T-helper 9 cell (primary cell): ENCODE measurements at places on chromosomes 3 and 15.

DNA sequence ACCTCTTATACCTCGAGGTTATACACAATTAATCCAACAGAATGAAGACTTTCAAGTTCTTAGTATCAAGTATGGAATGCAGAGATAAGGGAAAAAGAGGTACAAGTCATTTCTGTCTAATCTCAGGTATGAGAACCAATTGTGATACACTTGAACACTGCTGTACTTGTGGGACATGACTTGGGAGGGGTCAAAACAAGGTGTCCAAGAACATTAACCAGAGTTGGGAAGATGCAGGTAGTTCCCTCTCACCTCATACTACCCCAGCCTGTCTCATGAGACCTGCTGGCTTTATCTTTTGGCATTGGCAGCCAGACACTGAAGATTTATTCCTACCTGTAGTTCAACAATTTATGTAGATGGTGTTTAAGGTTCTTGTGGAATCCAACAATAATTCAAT lies 209.7 kb downstream of the NR1D2 start:
- DNase-seq: no peak

- no peak for DNase-seq
Observed at GRCh38 chr3:183306798-183307671, 54.0 kb downstream of the B3GNT5 start.

- no peak for DNase-seq
Observed at GRCh38 chr3:127162947-127163645, 29.8 kb upstream of the PRR23E start.

DNA sequence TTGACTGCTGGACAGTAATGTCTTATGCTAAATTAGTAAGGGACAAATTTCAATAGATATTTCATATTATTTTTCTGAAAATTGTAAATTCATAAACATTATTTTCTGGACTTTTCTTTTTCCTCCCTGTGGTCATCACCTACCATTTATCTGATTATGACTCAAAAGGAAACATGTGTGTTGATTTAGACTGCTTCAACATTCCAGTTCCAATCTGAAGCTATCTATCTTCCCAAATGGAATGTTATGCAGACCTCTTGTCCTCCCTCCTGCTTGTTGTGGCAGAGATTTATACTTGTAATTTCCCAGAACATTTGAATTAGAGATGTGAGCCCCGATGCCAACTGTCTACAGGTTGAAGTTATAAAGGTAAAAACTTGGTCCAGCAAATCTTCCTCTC lies 803.4 kb downstream of the TUSC7 start:
- DNase-seq: no peak
